ENCODE measurements at places on chromosomes 12 and 14.

- DNase-seq = no peak
Observed at GRCh38 chr12:88202500-88202899, 60.4 kb downstream of the TMTC3 start.

- DNase-seq = no peak
Observed at GRCh38 chr12:10310926-10311720, 3.5 kb downstream of the KLRD1 start.

DNA sequence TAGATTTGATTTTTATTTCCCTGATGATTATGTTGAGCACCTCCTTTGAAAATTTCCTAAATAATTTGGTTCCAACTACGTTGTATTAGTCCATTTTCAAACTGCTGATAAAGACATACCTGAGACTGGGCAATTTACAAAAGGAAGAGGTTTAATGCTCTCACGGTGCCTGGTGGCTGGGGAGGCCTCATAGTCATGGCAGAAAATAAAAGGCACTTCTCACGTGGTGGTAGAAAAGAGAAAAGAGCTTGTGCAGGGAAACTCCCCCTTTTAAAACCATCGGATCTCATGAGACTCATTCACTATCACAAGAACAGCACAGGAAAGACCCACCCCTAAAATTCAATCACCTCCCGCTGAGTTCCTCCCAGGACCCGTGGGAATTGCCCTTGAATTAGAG lies 372.3 kb downstream of the RPL10L start:
- no peak for DNase-seq

GRCh38 chr12:22494319-22494718 lies 50.0 kb downstream of the C2CD5 start:
- DNase-seq = no peak

DNA sequence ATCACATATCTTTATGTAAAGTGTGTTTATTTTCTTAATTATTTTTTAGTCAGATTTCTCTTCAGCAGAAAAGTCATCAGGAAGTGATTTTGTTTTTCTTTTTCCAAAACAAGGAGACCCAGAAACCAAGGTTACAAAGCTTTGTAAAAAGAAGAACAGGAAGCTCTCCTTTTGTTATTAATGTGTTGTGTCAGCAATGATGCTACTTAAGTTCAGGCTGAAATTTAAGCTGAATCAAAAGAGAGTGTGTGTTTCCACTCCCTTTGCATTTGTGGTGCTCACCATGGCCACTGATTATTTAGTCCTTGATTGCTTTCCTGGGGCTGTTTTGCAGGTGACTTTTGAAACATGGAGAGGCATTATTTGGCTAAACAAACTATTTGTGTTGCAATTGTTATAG lies 155.3 kb upstream of the ATP2B1 start:
- DNase-seq = no peak

DNA sequence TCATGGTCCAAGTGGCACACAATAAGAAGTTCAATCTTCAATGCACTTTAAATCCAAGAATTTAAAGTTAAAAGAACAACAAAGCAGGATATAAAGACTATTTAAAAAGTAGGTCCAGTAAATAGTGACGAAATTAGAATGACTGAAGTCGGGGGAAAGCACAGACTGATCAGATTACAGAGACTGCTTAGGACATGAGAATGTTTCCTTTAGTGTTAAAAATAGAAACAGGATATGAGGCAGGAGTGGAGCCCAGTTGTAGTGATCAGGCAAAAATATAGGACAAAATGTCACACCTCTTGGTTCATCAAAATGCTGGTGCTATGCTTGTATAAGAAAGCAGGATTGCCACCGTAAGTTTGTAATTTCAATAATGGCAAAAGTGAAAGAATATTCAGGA lies 52.2 kb upstream of the CD163 start:
- DNase-seq = peak; percentile 36

DNA sequence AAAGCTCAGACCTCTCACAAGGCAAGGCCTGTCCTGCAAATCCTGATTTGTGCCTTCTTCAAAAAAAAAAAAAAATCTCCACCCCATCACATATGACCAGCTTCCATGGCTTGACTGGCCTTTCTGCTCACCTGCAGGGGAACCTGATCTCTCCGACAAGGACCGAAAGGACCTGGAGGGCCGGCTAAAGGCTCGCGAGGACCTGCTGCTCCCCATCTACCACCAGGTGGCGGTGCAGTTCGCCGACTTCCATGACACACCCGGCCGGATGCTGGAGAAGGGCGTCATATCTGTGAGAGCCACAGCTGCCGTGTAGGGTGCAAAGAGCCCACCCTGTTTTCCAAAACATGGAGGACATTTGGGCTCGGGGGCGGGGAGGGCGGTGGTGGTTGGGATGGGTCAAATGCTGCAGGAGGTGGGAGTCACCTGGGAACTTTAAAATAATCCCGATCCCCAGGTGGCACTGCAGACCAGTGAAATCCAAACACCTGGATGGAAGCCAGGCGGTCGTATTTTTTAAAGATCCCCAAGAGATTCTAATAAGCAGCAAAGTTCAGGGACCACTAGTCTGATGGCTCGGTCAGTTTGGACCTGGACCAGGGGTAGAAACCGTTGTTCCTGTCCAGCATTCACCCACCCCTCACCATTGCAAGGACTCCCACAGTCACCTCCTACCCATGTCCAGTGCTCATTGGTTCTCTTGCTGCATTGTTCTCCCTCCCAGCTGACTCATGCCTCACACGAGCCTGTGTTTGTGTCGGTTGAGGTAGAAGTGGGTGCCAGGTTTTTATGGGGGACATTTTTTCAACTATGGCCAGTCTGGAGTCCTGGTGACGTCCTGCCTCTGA lies 44.8 kb downstream of the FOXN4 start:
- DNase-seq = peak; percentile 21

DNA sequence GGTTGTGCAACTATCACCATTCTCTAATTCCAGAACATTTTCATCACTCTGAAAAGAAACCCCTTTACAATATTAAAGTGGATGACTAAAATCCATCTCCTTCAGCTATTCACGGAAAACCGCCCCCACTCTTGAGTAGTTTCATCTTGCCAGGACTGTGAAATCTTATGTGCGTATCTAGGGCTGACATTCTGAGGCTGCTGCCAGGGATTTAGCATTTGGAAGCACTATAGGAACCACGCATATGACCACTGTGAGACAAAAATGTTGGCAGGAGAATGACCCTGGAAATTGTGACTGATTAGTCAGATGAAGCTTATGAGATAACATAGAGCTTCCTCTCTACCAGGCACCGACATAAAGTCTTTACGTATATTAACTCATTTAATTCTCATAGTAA lies 305.2 kb upstream of the PDE3A start:
- no peak for DNase-seq

DNA sequence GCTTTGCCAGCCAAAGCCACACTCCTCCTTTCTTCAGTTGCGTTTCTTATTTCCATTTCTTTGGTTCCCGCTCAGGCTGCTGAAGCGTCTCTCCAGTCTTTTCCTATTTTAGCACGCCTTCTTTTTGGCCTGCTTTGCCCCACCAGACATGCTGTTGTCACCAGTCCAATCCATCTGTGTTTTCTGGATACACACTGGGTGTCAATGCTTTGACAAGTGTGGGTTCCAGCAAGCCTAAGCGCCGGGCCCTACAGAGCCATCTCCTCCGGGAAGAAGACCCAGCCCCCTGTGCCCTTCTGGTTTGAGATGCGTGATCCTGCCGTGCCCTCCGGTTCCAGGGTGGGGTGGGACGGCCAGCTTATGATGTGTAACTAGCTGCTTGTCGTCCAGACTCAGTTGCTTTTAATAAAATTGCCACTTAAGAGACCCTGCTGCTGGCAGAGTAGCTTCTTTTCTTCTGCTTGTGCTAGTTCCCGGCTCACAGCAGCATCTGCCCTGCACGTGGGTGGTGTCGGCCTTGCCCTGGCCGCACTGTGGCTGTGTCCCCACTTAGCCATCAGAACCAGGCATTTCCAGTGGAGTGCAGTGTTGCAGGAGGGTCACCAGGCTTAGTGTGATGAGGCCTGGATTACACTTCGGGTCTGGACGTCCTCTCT lies 29.7 kb downstream of the EML1 start:
- DNase-seq = no peak

DNA sequence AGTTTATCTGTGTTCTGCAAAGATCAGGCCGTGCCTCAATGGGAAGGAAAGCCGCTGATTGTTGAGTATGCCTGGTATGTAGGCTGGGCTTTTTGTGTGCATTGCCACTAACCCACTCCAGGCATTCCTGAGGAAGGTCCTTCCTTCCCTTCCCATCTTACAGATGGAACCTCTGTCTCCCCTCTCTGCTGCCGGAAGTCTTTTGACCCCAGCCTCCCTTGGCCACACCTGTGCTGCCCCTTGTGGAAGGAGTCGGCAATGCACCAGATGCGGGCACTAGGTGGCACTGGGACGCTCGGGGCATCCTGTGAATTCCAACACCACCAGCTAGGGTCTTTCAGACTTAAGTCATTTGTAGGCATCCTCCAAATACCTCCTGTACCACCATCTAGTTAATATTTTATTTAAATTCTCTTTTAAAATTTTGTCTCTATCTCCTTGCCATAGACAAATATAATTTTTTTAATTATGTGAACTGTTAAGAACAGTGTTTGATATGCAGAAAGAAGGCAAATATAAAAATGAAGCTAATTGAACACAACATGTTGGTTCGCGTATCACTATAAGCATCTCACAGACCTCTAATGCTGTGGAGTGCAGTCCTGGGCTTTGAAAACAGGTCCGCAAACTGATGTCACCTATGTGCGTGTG lies 99.6 kb downstream of the RIN3 start:
- DNase-seq = no peak

DNA sequence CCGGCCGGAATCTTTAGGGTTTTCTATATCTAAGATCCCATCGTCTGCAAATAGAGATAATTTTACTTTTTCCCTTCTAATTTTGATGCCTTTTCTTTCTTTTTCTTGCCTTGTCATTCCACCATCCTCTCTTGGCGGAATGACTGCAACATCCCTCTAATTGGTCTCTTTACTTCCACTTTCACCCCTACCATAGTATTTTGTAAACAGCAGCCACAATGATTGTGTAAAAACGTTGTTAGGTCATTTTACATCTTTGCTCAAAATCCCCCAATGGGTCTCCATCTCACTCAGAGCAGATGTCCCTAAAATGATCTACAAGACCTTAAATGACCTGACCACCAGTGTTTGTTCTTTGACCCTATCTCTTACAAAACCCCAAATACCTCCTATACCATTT lies 80.0 kb upstream of the STAC3 start:
- DNase-seq = no peak

GRCh38 chr12:122081697-122082221 lies 3.2 kb downstream of the MLXIP start:
- DNase-seq = no peak

DNA sequence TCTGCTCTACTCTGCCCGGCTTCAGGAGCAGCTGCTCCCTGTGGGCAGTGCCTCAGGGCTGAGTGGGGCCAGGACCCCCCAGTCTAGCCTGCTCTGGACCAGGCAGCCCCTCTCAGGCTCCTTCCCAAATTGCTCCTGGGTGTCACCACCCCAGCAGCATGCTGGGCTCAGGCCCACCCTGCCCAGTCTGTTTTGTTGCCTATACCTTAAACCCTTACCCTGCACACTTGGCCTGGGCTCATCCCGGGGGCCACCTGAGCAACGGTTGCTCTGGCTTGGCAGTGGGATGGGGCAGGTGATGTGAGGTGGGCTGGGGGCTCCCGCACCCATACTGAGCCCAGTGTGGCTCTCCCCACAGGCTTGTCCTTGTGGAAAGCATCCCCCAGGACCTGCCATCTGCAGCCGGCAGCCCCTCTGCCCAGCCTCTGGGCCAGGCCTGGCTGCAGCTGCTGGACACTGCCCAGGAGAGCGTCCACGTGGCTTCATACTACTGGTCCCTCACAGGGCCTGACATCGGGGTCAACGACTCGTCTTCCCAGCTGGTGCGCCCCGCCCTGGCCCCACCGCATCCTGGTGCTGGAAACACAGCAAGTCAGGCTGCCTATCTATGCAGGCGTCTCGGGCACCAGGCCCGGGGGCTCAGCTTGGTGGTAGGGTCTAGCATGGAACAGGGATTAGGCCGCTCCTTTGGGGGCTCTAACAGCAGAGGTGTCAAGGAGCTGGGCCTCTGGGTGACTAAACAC lies 3.9 kb downstream of the PLD4 start:
- no peak for DNase-seq

DNA sequence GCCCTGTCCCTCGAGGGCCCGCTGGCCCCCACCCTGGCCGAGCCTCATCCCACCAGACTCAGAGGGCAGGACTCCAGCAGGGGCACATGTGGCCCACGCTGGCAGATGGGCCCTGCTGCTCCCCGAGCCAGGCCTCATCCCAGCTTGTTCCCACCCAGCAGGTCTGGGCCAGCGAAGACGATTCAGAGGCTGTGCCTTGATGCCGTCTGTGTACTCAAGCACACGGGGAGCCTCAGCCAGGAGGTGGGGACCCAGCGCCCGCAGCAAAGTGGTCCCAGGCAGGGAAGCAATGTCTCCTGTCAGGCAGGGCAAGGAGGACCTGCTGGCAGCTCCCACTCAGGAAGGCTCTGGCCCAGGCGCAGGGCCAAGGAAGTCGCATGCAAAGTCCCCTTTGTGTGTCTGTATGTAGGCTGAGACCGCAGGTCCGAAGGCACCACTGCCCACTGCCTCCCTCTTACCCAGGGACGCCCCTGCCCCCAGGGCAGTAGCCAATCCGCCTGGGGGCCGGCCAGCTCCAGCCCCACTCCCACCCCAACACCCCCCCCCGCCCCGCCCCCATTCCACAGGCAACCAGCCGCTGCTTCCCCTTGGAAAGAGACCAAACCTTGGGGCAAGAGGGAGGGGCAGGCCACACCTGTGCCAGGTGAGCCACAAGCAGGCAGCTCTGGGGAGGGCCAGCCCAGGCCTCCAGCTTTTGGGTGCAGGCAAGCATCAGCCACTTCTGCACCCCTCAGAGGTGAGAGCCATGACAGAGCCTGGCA lies 9.4 kb downstream of the DEGS2 start:
- no peak for DNase-seq

DNA sequence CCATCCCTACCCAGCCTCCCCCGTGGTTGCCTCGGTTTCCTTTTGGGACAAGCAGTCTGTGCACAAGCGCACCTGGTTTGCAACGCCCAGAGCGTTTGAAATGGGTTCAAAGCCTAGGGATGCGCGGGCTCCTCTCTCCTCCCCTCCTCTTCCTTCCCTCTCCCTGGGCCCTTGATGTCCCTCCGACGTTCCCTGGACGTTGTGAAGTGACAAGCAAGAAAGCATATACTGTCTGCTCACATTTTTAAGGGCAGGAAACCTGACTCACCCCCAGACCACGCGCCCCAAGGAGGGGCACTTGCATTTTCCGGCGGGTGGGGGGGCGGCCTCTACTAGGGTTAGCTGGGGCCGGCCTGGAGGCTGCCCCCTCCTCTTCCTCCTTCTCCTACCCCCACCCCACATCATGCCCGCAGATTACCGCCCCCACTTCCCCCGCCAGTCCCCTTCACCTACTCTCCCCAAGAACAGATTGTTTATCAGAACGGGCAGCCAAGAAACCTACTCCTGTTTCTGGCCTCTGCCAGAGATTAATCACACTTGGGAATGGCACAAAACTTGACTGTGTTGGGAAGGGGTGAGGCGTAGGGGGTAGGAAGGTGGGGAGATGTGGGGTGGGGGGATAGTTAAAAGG lies 9.5 kb upstream of the IRF2BPL start:
- DNase-seq = no peak

DNA sequence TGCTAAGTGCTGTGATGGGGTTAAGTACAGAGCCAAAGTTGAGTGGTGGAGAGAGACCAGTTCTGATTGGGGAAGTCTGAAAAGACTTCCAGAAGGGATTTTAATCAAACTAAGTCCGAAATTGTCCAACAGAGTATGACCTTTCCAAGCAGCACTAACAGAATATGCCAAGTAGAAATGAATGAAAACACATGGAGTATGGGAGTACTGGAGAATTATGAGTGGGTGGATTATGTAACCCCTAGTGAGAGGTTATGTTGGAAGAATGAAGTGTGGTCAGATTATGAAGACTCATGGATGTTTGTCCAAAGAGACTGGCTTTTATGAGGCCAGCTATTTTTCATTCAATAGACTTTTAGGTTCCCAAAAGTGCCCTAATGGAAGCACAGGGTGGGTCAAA lies 94.0 kb upstream of the PLEKHA5 start:
- DNase-seq = peak; percentile 32
